ENCODE measurements at places on chromosomes 13 and 19.

DNA sequence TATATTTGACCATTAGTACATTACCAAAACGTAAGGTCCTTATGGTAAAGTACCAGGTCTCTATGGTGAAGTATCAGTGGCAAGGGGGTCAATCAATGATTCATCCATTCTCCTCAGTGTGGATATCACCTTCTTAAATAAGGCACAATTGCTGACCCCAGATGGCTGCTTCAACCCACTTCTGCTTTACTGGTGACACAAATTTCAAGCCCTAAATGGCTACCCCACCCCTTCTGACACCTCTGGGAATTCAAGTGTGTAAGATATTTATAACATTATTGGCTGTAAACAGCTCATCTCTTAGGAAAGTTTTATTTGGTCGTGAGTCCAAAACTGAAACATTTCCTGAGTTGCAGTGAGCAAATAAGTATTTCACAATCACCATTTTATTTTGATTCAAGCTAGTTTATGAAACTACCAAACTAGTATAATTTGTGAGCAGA is 7.9 kb upstream of the WBP4 start:
- DNase-seq, result no peak

- no peak for DNase-seq
Observed at GRCh38 chr19:51789061-51789795, 5.7 kb upstream of the FPR3 start.

DNA sequence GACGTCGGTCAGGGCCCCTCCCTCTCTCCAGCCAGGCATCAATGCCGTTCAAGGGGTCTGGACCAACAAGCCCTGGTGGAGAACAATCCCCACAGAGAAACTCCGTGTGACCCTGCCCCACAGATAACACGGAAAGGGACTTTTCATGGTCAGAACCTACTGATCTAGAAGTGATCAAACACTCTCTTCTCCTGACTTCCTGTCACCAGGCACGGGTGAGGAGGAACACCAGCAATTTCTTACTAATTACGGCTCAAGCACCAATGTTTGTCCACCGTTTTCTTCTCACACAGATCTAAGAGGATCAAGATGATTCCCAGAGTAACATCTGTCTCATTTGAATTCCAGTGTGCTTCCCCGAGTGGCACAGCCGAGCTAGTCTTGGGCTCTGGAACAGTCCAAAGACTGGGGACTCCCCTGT is 11.8 kb downstream of the RASA3 start:
- no peak for DNase-seq

- DNase-seq, result no peak
Observed at GRCh38 chr13:42393573-42394360, 121.8 kb downstream of the AKAP11 start.

DNA sequence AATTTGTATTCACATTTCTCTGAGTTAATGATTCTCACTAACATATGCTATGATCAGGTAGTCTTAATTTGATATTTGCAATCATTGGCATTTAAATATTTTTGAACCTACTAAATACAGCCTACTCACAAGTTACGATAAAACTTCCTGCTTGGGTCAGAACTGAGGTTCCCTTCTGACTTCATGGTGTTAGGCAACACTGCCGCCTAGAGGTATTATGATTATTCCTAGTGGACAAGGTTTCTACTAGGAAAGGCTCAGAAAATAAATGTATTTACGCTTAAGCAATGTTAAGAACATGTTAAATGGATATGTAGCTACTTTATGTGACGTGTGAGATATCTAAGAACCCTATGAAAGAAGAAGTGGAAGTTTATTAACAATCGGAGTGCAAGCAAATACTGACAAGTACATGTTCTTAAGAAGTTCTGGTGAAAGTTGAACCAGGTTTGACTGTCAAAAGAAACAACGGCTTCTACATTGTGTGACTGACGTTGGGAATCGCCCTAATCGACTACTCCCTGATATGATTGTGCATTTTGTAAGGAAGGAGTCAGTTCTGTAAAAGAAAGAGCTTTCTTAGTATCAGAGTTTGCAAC is 1395.8 kb downstream of the SLITRK5 start:
- DNase-seq, result no peak

- DNase-seq, result no peak
Observed at GRCh38 chr19:5985098-5985783, 7.3 kb upstream of the RANBP3 start.

DNA sequence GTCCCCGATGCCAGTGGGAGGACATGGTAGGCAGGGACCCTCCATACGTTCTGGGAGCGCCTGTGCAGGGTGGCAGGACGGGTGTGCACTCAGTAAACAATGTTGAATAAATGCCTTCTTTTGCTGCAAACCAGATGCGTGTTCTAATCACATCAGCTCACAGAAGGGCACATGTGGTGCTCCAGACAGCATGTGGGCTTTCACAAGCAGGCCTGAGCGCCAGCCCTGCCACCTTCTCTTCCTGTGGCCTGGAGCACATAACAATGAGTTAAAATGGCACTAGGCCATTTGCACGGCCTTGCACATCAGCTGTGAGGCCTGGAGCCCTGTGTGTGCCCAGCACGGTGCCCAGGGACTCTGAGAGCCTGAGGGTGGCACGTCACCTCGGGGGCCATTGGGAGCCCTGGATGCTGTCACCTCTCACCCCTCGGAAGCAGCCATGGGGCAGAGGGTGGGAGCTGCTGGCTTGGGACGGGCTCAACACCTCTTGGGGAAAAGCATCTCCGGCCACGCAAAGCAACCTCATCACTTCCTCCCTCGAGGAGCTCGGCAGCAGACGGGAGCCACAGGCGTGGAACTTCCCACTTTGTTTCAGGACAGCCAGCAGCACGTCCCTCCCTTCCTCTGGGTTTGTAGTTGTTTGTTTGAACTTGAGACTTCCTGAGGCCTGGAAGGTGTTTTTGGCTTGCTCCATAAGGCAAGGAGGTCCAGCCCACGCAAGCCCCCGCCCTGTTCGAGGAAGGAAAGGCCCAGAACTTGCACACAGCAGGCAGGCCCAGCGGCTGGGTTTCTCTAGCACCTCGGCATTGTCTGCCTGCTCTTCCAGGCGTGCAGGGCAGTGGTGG is 9.8 kb downstream of the MCF2L start:
- no peak for DNase-seq

DNA sequence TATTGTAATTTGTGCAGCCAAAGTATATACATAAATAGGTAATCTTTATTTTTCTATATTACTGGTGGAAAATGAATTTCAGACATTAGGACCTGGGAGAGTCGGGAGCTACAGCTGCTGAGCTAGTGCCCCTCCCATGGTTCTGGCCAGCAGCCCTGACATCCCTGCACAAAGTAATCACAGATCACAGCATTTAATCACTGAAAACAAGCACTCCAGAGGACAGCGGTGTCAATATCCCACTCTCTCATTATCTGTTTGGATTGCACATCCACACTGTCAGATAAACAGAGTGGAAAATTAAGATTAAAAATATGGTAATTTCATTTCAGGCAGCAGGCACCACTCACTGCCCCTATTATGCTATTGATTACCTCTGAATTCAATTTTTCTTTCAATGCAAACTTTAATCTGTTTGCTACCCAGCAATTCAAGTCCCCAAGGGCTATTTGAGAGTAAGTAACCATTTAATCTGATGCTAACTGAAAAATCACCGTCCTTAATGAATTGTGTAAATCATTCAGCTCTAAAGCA is 254.1 kb upstream of the SOX21 start:
- DNase-seq, result no peak

GRCh38 chr13:57969951-57970350 is 338.4 kb downstream of the PCDH17 start:
- no peak for DNase-seq

Measured in esophagus squamous epithelium (tissue), 5 donors.